ENCODE measurements at places on chromosomes 11 and 22. TPM values are rescaled to one million over a fixed set of nuclear protein-coding genes. Genes with fewer than 3 reads are reported as not detected.

The MCHR1 gene
- not detected for total RNA-seq

The CCDC87 gene
- total RNA-seq = 0.19 TPM

The OR8B12 gene
- not detected for total RNA-seq

The OR6T1 gene
- not detected for total RNA-seq

The FXYD6 gene
- total RNA-seq = 0.31 TPM

The SMIM35 gene
- total RNA-seq = not detected

DNA sequence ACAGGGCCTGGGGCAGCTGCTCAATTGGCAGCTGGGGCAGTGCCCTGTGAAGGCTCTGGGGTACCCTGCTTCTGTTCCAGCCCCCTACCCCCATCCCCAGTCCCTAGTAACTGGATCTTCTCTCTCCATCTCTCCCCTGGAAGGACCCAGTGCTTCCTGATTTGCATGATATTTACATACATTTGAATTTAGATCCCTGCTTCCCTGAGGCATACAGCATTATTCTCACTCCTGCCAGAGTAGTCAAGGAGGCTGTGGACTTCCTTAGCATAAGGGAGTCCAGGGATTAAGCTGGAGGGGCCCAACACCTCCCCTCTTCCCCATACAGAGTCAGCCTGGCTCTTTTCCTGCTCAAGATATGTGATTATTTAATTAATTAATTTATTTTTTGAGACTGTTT lies 24.7 kb downstream of the TEF start:
- no peak for DNase-seq

DNA sequence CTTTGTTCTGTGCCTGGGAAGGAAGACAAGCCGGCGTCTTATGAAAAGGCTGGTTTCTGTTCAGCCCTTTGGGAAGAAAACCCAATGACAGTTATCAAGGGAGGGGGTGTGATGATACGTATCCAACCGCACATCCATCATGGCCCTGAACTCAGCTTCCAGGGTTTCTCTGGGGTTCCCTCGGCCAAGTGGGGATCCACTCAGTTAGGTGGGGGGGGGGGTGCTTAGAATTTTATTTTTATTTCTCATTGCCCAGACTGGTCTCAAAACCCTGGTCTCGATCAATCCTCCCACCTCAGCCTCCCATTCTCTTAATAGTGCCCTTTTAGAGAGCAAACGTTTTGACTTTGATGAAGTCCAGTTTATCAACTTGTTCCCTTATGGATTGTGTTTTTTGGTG lies 25.7 kb downstream of the KCNQ1 start:
- no peak for DNase-seq

- DNase-seq = no peak
These were observed 8.6 kb downstream of the SNAP29 start for GRCh38 chr22:20867179-20868024.

- DNase-seq = no peak
These were observed 51.0 kb upstream of the SEPTIN5 start for GRCh38 chr22:19663286-19663815.

DNA sequence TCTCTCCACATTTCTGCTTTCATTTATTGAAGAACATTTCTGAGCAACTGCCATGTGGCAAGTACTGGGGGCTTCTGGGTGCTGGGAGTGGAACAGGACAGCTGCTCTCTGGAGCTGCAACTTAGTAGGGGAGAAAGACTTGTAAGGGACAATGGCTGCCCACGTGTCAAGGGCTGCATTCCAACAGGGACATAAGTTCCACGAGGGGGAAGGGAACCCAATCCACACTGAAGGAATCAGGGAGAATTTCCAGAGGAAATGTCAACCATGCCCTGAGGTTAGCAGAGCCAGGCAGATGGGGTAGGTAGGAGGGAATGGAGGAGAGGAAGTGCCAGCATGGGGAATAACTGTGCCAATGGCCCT lies 1.7 kb downstream of the MAPK8IP2 start:
- DNase-seq = no peak

DNA sequence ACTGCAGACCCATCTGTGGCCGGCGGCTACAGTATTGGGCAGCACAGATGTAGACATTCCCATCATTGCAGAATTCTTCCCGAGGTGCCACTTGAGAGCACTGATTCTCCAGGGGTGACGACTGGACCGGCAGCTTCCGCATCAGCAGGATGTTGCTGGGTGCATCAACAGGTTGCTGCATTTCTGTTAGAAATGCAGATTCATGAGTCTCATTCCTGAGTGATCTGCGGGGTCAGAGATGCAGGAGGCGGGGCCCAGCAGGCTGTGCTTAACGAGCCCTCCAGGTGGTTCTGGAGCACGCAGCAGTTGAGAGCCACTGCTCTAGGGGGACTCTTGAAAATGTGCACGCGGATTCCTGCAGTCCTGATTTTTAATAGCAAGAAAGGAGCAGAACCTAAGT lies 321.8 kb downstream of the TBC1D22A start:
- DNase-seq = no peak

- peak; percentile 39 for DNase-seq
These were observed 185.3 kb upstream of the LARGE1 start for GRCh38 chr22:34105461-34106062.

DNA sequence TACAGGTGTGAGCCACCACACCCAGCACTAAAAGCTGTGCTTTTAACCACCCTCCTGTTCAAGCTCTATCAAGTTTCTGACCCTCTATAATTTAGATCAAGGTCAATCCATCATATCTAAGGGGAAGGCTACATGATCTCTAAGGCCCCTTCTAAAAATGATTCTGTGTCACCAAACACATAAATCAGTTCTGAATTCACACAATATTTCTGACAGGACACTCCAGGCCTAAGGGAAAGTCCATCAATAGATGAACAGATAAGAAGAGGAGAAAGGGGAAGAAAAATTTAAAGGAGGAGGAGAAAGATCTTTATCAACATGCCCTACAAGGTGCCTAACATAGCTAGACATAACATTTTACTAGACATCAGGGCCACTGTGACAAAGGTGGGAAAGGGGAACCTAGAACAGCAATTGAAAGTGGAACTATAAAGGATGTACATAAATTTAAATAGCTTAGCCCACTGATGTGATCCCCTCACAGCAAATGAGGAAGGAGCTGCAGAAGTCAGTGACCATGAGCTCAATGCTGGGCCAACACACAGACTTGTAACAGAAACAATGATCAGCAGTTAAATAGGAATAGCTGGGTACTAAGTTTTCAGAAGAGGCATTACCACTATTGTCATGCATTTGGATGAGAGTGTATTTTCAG lies 4.7 kb downstream of the PRCP start:
- no peak for DNase-seq

Measured in activated naive CD4-positive, alpha-beta T cell treated with anti-CD3 and anti-CD28 coated beads, Interleukin-2, amount 50 U/mL, for 72 hours (primary cell).